ENCODE measurements at places on chromosomes 6 and 20. TPM values are rescaled to one million over a fixed set of nuclear protein-coding genes. Genes with fewer than 3 reads are reported as not detected.

DNA sequence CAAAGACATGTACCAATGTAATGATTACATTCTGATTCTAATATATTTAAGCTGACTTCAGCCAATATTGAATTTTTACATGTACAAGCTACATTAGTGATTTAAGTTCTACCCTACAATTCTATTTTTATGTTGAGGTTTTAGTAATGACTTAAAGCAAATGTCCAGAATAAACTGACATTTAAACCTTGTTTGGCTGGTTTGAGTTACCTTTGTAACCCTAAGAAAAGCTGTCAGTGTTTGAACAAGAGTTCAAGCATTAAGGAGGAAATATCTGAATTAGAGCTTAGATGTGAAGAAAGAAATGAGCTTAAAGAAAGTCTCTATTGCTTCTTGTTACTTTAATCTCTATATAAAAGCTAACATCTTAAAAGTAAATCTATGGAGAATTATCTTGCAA lies 710.6 kb upstream of the EPHA7 start:
- DNase-seq, result no peak

Gene HLA-DRB5
- not detected for total RNA-seq

Gene MYLIP
- total RNA-seq, result 44.5 TPM

Gene WFDC2
- total RNA-seq, result 76.4 TPM

GRCh38 chr20:56437196-56437960 lies 25.3 kb downstream of the CASS4 start:
- DNase-seq, result no peak

DNA sequence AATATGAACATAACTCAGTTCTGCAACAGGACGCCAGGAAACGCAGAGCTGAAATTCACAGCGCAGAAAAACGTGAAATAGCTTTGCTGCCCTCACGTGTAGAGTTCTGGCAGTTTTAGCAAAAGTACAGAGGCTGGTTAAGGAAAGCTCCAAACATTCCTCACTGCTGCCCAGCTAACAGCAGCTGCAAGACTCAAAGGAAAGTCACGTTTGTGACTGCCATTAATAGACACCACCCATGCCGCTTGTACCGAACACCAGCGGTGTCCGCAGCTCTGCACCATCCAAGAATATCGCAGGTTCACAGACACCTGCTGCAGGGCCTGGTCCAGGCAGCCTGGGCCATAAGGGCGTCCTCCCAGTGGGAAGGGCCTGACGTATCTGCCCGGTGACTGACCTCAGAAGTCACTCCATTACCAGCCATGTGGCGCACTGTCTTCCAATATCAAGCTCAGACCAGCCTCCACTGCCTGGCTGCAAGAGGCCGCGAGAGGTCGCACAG lies 61.4 kb downstream of the WDR27 start:
- DNase-seq, result no peak

GRCh38 chr6:81895511-81896185 lies 143.2 kb upstream of the TENT5A start:
- no peak for DNase-seq

- no peak for DNase-seq
Measured at GRCh38 chr6:67825201-67825895, 809.7 kb upstream of the ADGRB3 start.

Gene ID4
- total RNA-seq, result 4.5 TPM

- DNase-seq, result no peak
Measured at GRCh38 chr6:39665861-39666260, 59.3 kb downstream of the KIF6 start.

DNA sequence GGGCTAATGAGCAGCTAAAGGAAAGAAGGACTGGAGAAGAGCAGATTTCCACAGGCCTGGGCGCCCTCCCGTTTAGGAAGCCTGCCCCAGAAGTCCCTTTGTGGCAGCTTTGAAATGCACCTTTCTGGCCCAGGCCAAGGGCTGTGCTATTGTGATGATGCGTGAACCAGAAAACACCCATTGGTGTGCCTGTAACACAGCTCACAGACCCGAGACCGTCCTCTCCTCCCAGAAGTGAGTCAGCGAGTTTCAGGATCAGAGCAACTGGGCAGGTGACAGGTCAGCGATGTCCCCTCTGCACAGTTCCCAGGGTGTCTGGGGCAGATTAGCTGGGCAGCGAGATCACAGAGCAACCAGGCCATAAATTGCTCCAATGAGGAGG lies 71.9 kb upstream of the SULF2 start:
- no peak for DNase-seq

GRCh38 chr20:42862446-42862845 lies 327.3 kb downstream of the PTPRT start:
- DNase-seq, result no peak

All from WTC11 (cell line).